Neural crest cell (in vitro differentiated cells): ENCODE measurements at places on chromosomes 11 and 22. TPM values are rescaled to one million over a fixed set of nuclear protein-coding genes. Genes with fewer than 3 reads are reported as not detected.
A peak's percentile ranks its signal among the peaks of the same experiment; 100 is the strongest.

GRCh38 chr22:43008509-43008908, 6.4 kb downstream of the PACSIN2 start:
- DNase-seq: no peak
- peaks cover 68% of the 10 kb centered on the region for H3K4me1 ChIP-seq
- H3K27me3 ChIP-seq: no peaks in the 10 kb centered on the region
- H3K36me3 ChIP-seq: peaks cover 2% of the 10 kb centered on the region
- no peak overlapping the region for H3K27ac ChIP-seq

GRCh38 chr22:40747361-40747760, 68.1 kb downstream of the MCHR1 start:
- DNase-seq: no peak
- peaks cover 11% of the 10 kb centered on the region for H3K4me1 ChIP-seq
- peaks cover 8% of the 10 kb centered on the region for H3K36me3 ChIP-seq
- H3K27ac ChIP-seq: no peak overlapping the region
- H3K4me3 ChIP-seq: no peak overlapping the region
- H3K27me3 ChIP-seq: no peaks in the 10 kb centered on the region

KLHL35 gene
- total RNA-seq: 9.4 and 11.6 TPM in 2 replicates

DNA sequence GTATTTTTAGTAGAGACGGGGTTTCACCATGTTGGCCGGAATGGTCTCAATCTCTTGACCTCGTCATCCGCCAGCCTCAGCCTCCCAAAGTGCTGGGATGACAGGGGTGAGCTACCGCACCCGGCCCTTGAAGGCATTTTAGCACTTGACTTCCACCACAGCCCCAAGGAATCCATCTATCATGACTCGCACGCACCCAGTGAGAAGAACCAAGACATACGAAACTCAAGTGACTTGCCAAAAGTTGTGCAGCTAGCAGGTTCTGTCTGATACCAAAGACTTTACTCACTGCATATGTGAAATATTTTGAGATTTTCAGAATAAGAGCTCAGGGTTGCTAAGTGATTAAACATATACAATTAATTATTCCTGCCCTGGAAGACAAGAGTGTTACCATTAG, 21.0 kb downstream of the FLI1 start:
- no peak for DNase-seq
- no peak overlapping the region for H3K27ac ChIP-seq
- no peaks in the 10 kb centered on the region for H3K36me3 ChIP-seq
- H3K27me3 ChIP-seq: peaks cover 10% of the 10 kb centered on the region

PDGFB gene
- 0.16 and 0.80 TPM in 2 replicates for total RNA-seq

DNA sequence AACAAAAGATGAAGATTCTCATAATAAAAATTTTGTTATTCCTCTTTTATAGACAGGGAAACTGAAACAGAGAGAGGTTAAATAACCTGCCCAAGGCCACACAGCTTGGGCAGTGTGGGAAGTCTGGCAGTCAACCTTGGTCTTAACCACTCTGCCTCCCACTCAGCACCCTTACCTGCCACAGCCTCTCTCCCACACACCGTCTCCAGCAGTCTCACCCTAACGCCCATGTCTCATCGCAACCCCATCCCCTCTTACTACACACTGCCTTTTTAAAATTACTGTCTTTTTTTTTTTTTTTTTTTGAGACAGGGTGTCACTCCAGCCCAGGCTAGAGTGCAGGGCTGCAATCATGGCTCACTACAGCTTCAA, 25.0 kb downstream of the ARRB1 start:
- H3K27ac ChIP-seq: no peak overlapping the region
- H3K27me3 ChIP-seq: no peaks in the 10 kb centered on the region
- peaks cover 1% of the 10 kb centered on the region for H3K36me3 ChIP-seq

POTEH gene
- not detected in 2 replicates for total RNA-seq

GRCh38 chr22:46579751-46580449, 40.3 kb upstream of the GRAMD4 start:
- H3K4me3 ChIP-seq: peak overlapping the region; percentile 88
- no peak overlapping the region for H3K27ac ChIP-seq
- H3K4me1 ChIP-seq: peaks cover 29% of the 10 kb centered on the region
- H3K36me3 ChIP-seq: no peaks in the 10 kb centered on the region
- no peak for DNase-seq

DNA sequence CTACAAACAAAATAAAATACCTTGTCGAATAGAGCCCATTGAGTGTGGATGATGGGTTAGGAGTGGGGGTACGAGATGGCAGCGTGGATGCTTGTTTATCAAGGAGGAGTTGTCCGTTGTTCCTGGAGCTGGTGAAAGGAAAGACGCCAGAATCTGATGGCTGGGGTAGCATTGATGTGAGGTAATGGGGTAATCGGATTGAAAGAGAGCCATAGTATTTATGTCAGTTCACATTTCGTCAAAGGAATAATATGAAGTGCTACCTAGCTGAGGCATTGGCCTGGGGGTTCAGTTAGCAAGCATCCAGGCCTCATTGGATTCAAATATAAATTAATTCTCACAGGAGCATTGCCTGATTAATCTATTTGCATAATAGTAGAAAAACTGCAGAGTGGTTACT, 16.9 kb upstream of the DBX1 start:
- no peaks in the 10 kb centered on the region for H3K36me3 ChIP-seq
- peaks cover 72% of the 10 kb centered on the region for H3K27me3 ChIP-seq
- DNase-seq: no peak

DLG2 gene
- 2.1 and 3.6 TPM in 2 replicates for total RNA-seq

GRCh38 chr11:118907051-118908042, 18.4 kb downstream of the BCL9L start:
- DNase-seq: peak; percentile 91
- peaks cover 32% of the 10 kb centered on the region for H3K4me1 ChIP-seq
- no peaks in the 10 kb centered on the region for H3K27me3 ChIP-seq

DNA sequence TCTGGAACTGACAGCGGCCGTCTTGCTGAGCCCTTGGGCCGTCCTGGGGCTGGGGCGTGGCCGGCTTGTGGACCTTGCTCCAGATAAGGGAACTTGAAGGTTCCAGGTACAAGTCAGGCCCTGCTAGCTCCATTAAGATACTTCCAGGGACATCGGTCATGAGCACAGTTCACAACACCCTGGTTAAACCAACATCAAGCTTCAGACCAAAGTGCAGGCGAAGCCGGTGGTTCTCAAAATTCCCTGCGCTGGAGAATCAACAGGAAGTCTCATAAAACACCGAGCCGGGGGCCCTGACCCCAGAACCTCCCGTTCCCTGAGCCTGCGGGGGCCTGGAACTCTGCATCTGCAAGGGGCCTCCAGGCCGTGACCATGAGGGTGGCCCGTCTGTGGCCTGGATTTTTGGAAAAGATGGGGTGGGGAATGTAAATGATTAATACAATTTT, 1043.8 kb downstream of the BRD1 start:
- no peak overlapping the region for H3K27ac ChIP-seq
- no peak overlapping the region for H3K4me3 ChIP-seq
- no peaks in the 10 kb centered on the region for H3K36me3 ChIP-seq
- H3K4me1 ChIP-seq: no peaks in the 10 kb centered on the region
- DNase-seq: no peak

SCGB1C1 gene
- not detected in 2 replicates for total RNA-seq

TUBA8 gene
- 2.0 and 2.8 TPM in 2 replicates for total RNA-seq

GRCh38 chr11:128619007-128619406, 31.6 kb upstream of the ETS1 start:
- no peak overlapping the region for H3K4me3 ChIP-seq
- H3K27ac ChIP-seq: no peak overlapping the region
- DNase-seq: no peak
- H3K27me3 ChIP-seq: peaks cover 45% of the 10 kb centered on the region

DNA sequence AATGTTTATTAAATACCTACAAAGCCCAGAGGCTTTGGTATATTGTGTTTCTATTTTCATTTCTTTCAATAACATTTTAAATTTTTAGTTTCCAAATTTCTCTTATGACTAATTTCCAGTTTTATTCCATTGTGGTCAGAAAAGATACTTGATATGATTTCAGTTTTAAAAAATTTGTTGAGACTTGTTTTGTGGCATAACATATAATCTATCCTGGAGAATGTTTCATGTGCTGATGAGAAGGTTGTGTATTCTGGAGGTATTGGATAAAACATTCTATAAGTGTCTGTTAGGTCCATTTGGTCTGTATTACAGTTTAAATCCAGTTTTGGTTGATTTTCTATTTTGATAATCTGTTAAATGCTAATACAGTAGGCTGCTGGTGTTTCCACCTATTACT, 9.8 kb upstream of the RAG1 start:
- H3K27ac ChIP-seq: no peak overlapping the region
- H3K36me3 ChIP-seq: no peaks in the 10 kb centered on the region
- H3K4me3 ChIP-seq: no peak overlapping the region
- H3K4me1 ChIP-seq: no peaks in the 10 kb centered on the region
- DNase-seq: no peak

- peak overlapping the region; percentile 88 for H3K27ac ChIP-seq
- peaks cover 7% of the 10 kb centered on the region for H3K27me3 ChIP-seq
- no peaks in the 10 kb centered on the region for H3K36me3 ChIP-seq
- no peak for DNase-seq
These were observed 8.6 kb upstream of the C11orf96 start for GRCh38 chr11:43933608-43934551.

GRCh38 chr11:67347964-67348749, 5.2 kb downstream of the POLD4 start:
- no peak for DNase-seq
- no peaks in the 10 kb centered on the region for H3K36me3 ChIP-seq
- H3K4me1 ChIP-seq: peaks cover 9% of the 10 kb centered on the region
- H3K4me3 ChIP-seq: no peak overlapping the region
- no peaks in the 10 kb centered on the region for H3K27me3 ChIP-seq

NECTIN1 gene
- total RNA-seq: 44.6 and 49.2 TPM in 2 replicates

DMC1 gene
- total RNA-seq: 8.1 and 9.0 TPM in 2 replicates

- H3K27me3 ChIP-seq: no peaks in the 10 kb centered on the region
- no peaks in the 10 kb centered on the region for H3K4me1 ChIP-seq
- H3K36me3 ChIP-seq: no peaks in the 10 kb centered on the region
- no peak overlapping the region for H3K4me3 ChIP-seq
- H3K27ac ChIP-seq: no peak overlapping the region
These were observed 633.8 kb downstream of the DLG2 start for GRCh38 chr11:84993386-84993785.

DNA sequence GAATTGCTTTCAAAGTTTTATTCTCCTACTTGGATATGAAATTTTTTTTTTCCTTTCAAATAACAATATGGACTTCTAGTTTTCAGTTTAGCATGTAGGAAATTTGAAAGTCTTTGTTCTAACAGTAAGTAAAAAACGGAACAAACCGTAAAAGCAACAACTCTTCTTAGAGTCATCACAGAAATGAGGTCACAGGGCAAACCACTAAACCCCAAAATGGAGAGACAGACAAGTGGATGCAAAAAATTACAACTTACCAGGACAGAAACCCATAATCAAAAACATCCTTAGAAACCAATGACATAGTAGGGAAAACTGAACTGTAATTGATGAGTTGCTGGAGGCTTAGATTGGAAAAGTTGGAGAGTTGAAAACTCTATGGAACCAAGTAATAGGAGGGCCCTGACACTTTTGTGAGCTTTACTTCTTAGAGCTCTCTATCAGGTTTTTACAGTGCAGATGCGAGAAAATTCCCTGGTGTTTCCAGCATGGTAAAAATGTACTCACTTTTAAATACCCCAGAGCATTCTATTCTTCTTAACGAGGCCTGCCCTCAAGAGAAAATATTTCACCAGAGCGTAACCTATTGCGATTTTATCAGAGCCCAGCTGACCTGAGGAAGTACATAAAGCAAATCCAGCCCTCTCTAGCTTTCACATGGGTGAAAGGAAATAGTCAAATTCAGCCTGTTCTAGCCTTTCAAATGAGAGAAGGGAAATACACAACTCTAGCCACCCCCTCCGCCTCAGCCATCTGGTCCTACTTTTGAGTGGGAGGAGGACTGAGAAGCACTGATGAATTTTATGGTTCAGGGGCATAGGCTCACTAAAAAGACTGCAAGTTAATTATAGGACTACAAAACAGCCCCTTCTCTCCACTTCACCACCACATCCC, 39.1 kb downstream of the CASP12 start:
- H3K4me3 ChIP-seq: no peak overlapping the region
- H3K27ac ChIP-seq: no peak overlapping the region
- no peaks in the 10 kb centered on the region for H3K27me3 ChIP-seq
- no peak for DNase-seq

DNA sequence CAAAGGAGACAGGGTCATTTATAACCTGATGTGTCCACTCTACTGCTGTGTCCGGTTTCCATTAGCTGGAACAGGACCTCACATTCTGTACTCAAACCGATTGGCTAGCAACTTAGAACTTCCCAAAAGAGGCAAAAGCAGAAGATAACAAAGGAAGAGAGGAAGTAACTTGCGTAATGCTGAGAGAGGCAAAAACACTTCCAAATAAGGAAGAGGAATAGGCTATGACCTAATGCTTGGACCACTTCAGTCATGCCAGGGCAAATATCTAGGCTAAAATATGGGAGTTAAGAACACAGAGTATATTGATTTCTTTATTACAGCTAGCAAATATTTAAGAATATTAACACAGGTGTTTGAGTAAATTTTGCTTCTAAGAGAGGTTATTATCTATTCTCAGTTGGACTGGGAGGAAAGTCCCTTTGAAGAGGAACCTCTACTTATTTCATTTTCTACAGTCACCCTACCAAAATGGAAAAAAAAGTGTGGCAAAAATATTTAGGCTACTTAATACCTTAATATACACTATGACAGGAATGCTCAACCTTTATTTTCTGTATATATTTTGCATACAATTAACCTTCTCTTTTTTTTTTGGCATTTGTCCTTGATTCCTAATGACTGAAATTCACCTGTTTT, 499.8 kb upstream of the CHORDC1 start:
- no peak for DNase-seq
- peaks cover 3% of the 10 kb centered on the region for H3K4me1 ChIP-seq
- H3K27me3 ChIP-seq: no peaks in the 10 kb centered on the region
- no peak overlapping the region for H3K27ac ChIP-seq
- no peak overlapping the region for H3K4me3 ChIP-seq
- H3K36me3 ChIP-seq: no peaks in the 10 kb centered on the region

DNA sequence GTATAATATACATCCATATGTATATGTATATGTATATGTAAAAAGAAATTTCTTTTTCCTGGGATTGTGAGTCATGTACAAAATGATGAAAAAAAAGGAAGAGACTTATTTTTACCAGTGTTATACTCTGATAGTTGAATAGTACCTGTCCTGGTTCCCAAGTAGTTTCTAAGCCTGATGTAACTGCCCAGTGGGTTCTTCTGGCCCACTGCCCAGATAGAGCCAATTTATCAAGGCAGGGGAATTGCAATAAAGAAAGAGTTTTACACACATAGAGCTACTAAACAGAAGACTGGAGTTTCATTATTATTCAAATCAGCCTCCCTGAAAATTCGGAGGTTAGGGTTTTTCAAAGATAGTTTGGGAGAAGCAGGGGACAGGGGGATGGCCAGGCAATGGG, 29.1 kb upstream of the NARS2 start:
- H3K27me3 ChIP-seq: peaks cover 18% of the 10 kb centered on the region
- no peak overlapping the region for H3K27ac ChIP-seq
- no peak overlapping the region for H3K4me3 ChIP-seq
- H3K36me3 ChIP-seq: no peaks in the 10 kb centered on the region
- no peak for DNase-seq

DNA sequence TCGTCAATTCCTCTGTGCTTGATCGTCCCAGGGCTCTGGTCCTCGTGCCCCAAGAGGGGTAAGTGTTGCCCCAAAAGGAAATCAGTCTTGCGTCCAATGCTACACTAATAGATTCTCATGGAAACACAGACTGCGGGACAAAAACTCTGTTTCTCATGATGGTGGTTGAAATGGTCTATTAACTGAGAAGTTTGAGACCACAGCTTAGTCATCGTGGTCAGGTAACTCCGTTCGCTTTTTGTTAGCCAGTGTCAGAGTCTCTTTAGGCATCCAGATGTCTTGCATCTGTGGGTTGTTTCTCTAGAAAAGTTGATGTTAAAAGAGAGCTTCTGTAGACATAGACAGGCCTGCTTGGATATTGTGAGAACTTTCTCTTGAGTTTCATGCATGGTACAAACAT, 104.6 kb upstream of the SORL1-AS1 start:
- no peak for DNase-seq
- peaks cover 6% of the 10 kb centered on the region for H3K36me3 ChIP-seq
- H3K27ac ChIP-seq: no peak overlapping the region
- no peaks in the 10 kb centered on the region for H3K27me3 ChIP-seq
- peaks cover 28% of the 10 kb centered on the region for H3K4me1 ChIP-seq
